ENCODE measurements at places on chromosomes 11 and 22. TPM values are rescaled to one million over a fixed set of nuclear protein-coding genes. Genes with fewer than 3 reads are reported as not detected.

Gene ALDH3B2
- total RNA-seq: not detected

- DNase-seq: peak; percentile 79
These were observed 7.7 kb downstream of the SLC25A18 start for GRCh38 chr22:17570851-17571631.

Gene ZNF215
- 2.3 TPM for total RNA-seq

DNA sequence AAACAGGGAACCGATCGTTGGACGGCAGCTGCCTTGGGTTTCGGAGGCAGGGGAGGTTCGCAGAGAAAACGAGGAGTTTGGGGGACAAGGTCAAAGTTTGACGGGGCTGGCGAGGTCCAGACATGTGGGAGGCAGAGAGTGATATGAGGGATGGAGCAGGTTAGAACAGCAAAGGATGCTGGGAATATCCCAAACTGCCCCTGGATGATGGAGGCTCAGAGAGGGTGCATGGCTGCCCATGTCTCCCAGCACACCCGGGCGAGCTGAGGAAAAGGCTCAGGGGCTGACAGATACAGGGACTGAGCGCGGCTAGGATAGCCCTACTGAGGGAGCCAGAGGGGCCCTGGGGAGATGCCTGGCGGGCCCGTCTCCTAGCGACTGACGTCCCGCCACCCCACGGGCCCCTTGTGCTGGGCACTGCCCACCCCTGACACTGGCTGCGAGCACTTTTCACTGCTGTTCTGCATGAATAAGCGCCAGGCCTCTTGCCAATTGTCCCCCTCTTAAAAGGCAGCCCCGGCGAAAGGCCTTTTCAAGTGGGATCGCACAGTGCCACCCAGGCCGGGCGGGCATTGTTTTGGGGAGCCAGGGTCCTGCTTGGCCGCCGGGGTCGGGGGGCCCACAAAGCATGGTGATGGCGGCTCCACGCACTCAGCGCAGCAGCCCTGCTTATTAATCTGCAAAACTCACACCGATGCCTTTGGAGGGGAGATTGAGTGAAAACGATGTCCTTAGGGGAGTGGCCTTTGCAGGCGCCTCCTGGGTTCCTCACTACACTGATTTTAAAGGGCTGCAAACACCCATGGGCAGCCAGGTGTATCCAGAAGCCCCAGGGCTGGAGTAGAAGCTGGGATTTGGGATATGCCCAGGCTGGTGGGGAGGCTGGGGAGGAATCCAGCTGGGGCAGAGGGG lies 90.0 kb upstream of the LINC01488 start:
- DNase-seq: no peak

DNA sequence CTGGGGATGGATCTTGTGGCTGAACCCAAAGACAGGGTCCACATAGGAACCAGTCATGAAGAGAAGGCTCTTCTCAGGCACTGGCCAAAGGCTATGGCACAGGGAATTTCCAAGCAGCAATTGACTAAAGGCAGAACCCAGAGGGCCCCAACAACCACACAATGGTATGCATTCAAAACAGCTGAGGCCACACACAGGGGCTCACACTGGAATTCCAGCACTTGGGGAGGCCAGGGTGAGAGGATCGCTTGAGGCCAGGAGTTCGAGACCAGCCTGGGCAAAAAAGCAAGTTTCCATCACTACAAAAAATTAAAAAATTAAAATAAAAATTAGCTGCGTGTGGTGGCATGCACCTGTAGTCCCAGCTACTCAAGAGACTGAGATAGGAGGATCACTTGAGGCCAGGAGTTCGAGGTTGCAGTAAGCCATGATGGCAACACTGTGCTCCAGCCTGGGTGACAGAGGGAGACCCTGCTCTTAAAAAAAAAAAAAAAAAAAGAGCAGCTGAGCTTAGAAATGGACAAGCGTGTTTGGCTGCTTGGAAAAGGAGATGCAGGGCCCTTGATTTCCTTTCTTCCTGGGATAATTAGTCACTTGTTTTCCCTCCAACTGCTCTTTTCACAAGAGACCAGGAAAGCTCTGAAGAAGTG lies 44.6 kb downstream of the MYH9 start:
- DNase-seq: no peak

- DNase-seq: no peak
These were observed 77.5 kb downstream of the EFCAB6 start for GRCh38 chr22:43734370-43735150.

- peak; percentile 60 for DNase-seq
These were observed 499 bp downstream of the ATL3 start for GRCh38 chr11:63670433-63671321.

Gene AQP11
- 11.6 TPM for total RNA-seq

DNA sequence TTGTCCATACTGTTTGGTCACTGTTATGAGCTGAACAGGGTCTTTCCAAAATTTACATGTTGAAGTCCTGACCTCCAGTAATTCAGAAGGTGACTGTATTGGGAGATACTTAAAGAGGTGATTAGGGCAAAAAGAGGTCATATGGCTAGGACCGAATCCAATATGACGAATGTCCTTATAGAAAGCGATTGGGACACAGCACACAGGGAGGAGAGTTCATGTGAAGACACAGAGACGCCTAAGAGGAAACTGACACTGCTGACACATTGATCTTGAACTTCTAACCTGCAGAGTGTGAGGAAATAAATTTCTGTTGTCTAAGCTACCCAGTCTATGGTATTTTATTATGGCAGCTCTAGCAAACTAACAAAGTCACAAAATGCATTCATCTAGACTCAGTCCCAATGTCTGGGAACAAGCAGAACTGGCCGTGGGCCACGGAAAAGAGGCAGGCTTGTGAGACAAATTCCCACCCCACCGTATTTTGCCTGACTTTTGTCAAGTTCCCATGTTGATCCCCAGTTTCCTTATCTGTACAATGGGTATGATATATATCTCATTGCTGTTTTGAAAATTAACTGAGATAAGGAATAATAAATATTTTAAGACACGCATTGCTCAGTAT lies 295.0 kb downstream of the NTM start:
- no peak for DNase-seq

DNA sequence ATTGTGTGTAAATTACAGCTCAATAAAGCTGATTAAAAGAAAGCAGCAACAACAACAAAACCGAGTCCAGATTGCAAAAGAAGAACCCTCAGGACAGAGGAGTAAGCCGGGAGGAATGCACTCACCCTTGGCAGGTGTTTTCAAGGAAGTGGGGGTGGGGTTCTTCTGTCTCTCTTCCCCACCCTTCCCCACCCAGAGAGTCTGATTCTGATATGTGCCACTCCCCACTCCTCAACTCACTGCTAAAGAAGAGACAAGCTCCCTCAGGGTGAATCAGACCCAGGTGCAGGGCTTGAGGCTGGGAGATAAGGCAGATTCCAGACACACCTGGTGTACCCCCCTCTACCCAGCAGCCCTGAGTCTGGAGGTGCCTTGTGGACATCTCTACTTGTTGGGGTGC lies 38.4 kb upstream of the PHF21A start:
- DNase-seq: no peak

All from adrenal gland (tissue), 19 donors.